ENCODE measurements at places on chromosomes 6 and 20.

GRCh38 chr20:48294196-48294595 is 508.9 kb upstream of the SULF2 start:
- no peak for DNase-seq

DNA sequence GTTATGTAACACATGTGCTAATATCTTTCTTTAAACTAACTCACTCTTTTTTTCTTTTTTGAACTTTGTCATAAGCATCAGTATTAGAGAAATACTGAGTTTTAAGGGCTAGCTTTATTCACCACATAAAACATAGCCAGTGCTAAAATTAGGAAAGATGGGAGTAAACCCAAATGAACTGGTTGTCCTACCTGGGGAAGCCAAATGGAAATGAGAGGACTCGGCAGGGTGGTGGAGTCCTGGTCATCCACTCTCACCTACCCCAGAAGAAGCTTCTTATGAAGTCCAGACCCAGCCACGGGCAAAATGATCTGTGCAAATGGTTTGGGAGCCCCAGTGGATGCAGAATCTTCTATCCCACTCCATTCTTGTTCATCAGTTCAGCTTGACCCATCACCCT is 56.1 kb downstream of the MDGA1 start:
- DNase-seq: no peak

GRCh38 chr6:30893001-30893591 is 8.8 kb downstream of the DDR1 start:
- DNase-seq: no peak

GRCh38 chr6:13710552-13711323 is 897 bp downstream of the RANBP9 start:
- DNase-seq: peak; percentile 34

- no peak for DNase-seq
Observed at GRCh38 chr20:12074111-12074655, 156.5 kb downstream of the BTBD3 start.

DNA sequence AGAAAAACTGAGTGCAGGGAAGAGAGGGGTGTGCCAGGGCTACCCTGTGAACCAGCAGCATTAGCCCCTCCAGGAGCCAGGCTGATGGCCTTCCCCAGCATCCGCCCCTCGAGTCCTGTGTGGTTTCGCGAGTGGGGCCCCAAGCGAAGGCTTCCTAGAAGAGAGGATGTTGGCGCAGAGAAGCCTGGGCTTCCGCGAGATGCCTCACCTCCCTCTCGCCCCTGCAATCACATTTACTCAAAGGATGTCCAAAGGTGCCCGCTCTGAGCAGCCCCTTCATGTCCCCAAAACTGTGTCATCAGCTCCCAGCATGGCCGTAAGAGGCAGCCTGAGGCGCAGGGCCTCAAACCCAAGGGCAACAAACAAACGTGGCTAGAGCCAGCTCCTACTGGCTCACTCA is 111.7 kb downstream of the PREX1 start:
- DNase-seq: no peak

GRCh38 chr6:139323511-139324300 is 31.9 kb upstream of the TXLNB start:
- no peak for DNase-seq

DNA sequence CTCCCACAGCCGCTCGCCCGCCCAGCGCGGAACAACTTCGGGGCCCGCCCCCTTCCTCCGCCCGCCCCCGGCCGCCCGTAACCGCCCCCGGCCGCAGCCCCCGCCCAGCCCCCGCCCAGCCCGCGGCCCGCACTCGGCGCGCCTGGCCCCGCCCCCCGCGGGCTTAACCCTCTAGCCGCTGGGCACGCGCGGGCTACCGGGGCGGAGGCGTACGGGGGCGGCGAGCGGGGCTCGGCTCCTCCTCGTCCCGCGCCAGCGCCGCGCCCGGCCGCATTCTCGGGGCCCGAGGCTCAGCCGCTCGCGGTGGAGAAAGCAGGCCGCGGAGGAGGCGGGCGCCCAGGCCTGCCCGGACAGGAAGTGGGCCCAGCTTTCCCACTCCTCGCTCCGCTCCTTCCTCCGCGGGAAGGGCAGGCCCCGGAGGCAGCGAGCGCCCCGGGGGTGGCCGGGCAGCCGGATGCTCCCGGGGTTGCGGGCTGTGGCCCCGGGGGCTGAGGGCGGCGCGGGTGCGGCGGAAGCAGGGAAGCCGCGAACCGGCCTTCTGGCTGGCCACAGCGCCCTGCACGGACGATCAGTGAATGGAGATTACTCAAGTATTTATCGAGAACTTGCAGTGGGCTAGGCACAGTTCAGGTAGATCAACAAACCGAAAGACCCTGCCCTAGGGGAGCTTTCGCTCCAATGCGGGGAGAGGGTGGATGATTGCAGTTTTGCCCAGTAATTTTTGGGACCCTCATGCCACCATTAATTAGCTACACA is at the start of gene TRAM2:
TSS of gene TRAM2 (minus strand) at position 39 of the 756 bp plus-strand sequence. CDS start 145 bp downstream, outside the sequence.
- peak; percentile 77 for DNase-seq

GRCh38 chr20:62354031-62354808 is 12.9 kb downstream of the LAMA5 start:
- no peak for DNase-seq

DNA sequence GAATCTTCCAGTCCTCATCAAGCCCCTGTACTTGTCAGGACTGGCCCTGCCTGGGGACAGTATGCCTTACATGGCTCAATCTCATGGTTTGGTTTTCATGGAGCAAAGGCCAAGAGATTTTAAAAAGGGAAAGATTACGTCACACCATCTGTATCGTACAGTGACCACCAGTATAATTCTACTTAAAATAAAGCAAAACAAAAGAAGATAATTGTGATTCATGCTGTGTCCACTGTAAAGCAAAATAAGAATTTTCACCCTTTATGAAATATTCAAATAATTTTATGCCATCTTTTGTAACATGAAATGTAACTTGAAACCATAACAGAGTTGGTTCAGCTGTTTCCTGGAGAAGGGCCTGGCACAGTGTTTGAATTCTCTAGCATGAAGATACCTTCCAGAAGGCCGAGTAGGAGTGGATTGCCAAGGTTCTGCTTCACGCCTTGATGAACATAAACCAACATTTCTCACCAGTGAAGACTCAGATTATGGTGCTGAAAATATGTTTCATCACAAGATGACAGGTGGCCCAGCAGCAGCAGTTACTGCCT is 486.5 kb downstream of the RFPL4B start:
- peak; percentile 33 for DNase-seq

DNA sequence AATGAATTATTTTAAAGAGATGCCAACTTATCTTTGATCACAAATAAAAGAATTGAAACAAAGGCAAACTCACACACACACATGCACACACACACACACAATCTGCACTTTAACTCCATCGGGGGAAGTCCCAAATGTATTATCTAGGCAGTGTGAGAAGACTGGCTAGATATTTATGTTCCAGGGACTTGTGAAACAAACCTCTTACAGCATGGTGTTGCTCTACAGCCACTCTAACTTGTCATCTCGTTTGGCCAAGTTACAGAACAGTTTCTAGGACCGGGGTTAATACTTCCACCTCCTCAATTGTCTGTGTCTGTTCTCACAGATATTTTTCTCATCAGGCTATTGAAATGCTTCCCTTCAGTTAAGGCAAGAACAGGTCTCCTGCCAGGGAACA is 855.0 kb downstream of the EPHA7 start:
- DNase-seq: no peak

DNA sequence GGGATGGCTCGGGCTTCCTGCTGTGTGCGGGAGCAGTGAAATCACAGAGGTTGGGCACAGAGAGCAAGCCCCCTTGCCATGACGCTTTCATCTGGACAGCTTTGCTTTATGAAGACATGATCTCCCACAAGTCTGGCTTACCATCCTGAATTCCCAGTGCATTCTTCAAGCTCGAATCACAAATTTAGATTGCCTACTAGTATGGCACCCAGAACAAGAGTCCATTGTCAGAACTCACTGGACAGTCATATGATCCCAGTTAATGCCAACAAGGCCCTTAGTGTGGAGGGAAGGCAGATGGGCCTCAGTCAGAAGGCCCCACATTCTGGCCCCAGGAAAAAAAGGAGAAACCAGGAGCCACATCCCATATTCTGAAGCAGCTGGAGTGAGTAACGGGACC is 147.3 kb upstream of the FOXQ1 start:
- DNase-seq: no peak

DNA sequence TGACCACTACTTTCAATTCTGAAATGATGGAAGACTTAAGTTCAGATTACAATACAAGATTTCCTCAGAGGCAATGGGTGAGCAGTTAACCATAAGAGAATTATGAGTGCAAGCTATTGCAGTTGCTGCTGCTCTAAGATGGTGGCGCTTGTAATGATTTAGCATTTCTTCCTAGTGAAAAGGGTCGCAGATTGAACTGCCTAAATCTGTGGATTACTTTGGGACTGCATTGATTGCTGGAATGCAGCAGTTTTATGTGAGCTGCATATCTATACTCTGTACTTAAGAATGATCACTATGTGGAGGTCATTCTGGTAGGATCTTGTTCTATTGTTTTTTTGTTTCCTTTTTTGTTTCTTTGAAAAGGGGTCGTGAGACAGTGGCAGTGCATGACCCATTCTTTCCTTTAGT is 5.3 kb downstream of the SCAF8 start:
- no peak for DNase-seq

- DNase-seq: no peak
Observed at GRCh38 chr6:155152211-155153076, 111.4 kb upstream of the CLDN20 start.

- DNase-seq: no peak
Observed at GRCh38 chr6:112846681-112847080, 499.6 kb downstream of the RFPL4B start.

DNA sequence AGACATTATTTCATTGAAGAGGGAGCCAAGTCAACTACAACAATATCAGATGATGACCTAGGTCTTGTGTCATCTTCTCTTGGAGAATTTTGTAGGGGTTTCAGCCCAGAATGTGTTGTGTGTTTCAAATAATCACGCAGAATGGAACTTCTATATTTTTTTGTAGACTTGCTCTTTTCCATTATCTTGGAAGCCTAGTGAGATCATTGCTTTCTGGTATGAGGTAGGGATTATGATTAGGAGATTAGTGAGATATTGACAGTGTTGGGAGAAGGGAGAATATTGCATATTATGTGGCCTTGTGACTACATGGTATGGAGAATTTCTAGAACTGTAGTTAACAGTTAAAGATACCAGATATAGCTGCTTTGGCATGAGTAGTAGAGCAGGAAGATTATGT is 423.6 kb upstream of the PLCB4 start:
- no peak for DNase-seq

GRCh38 chr20:35871259-35871771 is 83.0 kb downstream of the SCAND1 start:
- no peak for DNase-seq

- DNase-seq: no peak
Observed at GRCh38 chr20:4524307-4524706, 197.4 kb upstream of the PRND start.

DNA sequence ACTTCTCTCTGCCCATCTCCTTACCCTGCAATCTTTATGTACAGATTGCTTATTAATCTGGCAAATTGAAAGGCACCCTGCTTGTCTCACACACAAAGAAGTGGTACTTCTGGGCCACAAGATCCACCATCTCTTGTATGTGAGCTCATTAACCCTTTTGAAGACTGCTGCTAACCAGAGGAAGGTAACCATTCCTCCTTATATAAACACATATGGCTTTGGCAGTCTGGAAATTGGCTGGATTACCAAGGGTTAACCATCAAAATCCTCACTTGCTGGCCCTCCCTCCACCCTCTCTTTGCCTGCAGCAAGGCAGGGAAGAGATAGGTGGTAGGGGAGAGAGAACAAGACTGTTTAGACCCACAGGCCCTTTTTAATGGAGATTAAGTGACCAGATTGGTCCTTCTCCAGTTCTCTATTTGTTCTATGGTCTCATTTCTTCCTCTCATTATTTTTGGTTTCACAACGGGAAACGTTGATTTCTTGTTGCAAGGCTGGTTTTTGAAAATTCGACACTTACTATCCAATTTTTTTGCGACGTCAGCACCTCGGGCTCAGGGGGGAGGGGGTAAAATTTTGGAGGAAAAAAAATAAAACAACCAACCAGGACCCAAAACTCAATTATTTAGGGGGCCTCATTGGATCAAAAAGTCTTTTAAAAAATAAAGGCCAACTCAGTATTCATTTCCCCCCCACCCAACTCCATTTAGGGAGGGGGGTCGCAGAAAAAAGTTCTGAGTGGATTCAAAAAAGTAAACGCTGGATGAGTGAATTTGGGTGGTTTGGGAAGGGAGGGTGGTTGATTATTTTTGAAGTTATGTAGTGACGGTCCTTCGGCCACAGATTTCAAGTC is 859 bp downstream of the PPP1R10 start:
- DNase-seq: no peak

- no peak for DNase-seq
Observed at GRCh38 chr6:170298688-170299087, 7.8 kb upstream of the DLL1 start.

DNA sequence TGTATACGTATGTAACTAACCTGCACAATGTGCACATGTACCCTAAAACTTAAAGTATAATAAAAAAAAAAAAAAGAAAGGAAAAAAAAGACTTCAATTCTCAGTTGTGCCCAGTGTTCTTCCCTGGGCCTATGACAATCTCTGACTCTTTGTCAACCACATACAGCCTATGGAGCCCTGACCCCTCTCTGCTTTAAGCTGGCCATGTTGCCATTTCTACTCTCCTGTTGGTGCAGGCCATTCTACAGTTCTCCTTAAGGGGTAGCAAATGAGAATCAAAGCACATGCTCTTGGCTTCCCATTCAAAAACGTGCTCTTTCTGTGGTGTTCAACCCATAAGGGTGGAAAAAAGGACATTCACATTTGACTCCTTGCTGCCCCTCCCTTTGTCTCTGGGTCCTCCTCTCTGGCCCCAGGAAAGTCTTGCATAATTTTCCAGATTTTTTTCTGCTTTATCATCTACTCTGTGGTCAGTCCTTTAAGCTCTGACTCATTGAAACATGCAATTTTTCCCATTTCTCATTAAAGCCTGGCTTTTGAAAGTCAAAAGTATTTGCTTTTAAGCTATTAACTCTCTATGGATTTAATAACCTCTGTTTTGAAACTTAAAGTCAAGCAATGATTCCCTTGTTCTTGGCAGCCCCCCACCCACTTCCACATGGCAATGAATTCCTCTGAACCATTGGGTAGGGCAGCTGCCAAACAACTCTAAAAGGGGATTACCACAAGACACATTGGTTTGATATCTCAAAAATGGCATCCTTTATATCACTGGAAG is 208.6 kb upstream of the MCHR2 start:
- DNase-seq: no peak

GRCh38 chr6:46730921-46731461 is 4.2 kb downstream of the PLA2G7 start:
- no peak for DNase-seq

GRCh38 chr20:23293689-23294088 is 56.9 kb upstream of the NXT1 start:
- DNase-seq: no peak

- no peak for DNase-seq
Observed at GRCh38 chr6:131362070-131362469, 211.0 kb upstream of the ARG1 start.

All from anterior cingulate cortex (tissue), 58 donors.